Motor neuron (in vitro differentiated cells): ENCODE measurements at places on chromosomes 6 and 20. TPM values are rescaled to one million over a fixed set of nuclear protein-coding genes. Genes with fewer than 3 reads are reported as not detected.

The BPIFB2 gene
- not detected in 2 replicates for total RNA-seq

DNA sequence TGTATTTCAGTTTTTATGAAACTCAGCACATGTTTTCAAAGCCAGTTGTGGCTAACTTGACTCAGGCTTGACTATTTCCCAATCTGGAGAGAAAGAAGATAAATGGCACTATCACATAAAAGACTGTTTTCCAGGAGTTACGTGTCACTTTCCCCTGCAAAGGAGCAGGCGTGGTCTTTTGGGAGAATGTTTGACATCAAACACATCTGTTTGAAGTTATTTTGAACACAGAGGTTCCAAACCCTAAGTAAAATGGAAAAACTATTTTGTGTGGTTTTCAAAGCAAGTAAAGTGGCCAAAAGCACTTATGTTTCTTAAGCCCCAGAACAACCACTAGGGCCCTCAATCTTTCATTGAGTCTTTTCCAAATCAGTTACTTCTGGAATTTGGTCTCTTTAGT, 89.7 kb downstream of the FOXF2 start:
- ATAC-seq: no peak

The KHDC1L gene
- 0.96 TPM in 1 of 2 replicates, not detected in the other for total RNA-seq

- no peak for ATAC-seq
These were observed 55.5 kb downstream of the REV3L start for GRCh38 chr6:111427341-111428116.

GRCh38 chr20:63186528-63187316, 29.2 kb downstream of the YTHDF1 start:
- ATAC-seq: no peak

DNA sequence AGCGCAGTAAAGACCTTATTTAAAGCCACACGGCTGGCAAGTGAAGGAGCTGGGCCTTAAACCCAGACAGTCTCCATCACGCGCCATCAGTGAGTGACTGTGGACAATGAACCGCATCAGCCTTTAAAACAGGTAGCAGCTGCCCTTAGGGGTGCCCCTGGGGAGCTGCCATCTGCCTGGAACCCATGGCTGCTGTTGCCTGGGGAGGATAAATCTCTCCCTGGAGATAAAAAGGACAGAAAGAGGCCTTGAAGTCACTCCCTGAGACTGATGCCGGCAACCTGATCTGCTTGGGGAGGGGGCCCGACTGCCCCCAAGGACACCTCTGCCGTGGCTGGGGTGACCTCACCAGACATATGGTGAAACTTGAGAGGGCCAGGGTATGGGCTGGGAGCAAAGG, 73.5 kb downstream of the PREX1 start:
- peak; percentile 77 for ATAC-seq

The ALDH5A1 gene
- 0.05 and 0.25 TPM in 2 replicates for total RNA-seq
